Activated naive CD8-positive, alpha-beta T cell treated with anti-CD3 and anti-CD28 coated beads, Interleukin-2, amount 10 ng/mL, durations not matched to agents 7 days and 5 days (primary cell): ENCODE measurements at places on chromosomes 12 and 14. TPM values are rescaled to one million over a fixed set of nuclear protein-coding genes. Genes with fewer than 3 reads are reported as not detected.
A peak's percentile ranks its signal among the peaks of the same experiment; 100 is the strongest.

DNA sequence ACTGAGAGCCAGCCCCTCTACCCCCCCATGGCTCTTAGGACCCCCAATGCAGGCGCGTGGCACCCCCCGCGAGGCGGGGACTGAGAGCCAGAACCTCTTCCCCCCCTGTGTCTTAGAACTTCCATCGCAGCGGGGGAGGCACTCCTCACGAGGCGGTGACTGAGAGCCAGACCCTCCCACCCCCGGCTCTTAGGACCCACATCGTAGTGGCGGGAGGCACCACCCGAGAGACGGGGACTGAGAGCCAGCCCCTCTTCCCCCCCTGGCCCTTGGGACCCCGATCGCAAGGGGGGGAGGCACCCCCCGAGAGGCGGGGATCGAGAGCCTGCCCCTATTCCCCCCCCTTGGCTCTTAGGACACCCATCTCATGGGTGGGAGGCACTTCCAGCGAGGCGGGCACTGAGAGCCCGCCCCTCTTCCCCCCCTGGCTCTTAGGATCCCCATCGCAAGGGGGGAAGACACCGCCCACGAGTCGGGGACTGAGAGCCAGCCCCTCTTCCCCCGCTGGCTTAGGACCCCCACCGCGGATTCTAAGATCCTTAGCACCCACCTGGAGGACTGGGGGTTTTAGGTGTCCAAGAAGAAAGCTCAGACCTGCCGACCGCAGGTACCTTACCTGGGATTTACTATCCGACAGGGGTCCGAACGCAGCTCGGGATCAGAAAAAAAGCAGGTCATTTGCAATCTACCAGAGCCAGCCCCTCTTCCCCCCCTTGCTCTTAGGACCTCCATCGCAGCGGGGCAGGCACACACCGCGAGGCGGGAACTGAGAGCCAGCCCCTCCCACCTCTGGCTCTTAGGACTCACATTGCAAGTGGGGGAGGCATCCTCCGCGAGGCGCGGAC, 44.9 kb downstream of the DDX11 start:
- DNase-seq: no peak
- H3K4me3 ChIP-seq: peak overlapping the region; percentile 48
- H3K4me1 ChIP-seq: peaks cover 3% of the 10 kb centered on the region
- H3K36me3 ChIP-seq: no peaks in the 10 kb centered on the region
- peaks cover 24% of the 10 kb centered on the region for H3K27me3 ChIP-seq

The OAS2 gene
- total RNA-seq: 244 TPM

The SYNDIG1L gene
- not detected for total RNA-seq

GRCh38 chr14:93799989-93800921, 12.0 kb upstream of the PRIMA1 start:
- no peaks in the 10 kb centered on the region for H3K36me3 ChIP-seq
- H3K27ac ChIP-seq: no peak overlapping the region
- H3K27me3 ChIP-seq: peaks cover 4% of the 10 kb centered on the region

DNA sequence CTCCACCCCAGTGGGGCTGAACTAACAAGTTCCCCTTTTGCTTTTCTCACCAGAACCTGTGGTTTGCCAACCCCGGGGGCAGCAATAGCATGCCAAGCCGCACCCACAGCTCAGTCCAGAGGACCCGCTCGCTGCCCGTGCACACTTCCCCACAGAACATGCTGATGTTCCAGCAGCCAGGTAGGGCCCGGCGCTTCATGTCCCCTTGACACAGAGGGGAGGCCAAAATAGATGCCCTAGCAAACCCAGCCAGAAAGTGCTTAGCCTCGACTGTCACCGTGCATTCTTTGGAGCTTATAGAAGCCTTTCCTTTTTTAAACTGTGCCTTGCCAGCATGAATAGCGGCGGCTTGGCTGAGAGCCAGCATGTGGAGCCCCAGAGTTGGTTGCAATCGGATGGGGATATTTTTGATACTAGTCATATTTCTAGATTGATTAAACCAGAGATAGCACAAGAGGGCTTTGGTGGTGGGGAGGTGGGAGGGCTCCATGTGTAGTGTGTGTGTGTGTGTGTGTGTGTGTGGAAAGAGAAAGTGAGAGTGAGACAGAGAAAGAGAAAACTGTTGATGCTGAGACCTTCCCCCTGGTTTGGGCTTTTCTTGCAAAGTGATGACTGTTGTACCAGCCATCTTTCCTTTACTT, 126.1 kb downstream of the GCH1 start:
- peaks cover 55% of the 10 kb centered on the region for H3K4me1 ChIP-seq
- H3K27me3 ChIP-seq: no peaks in the 10 kb centered on the region
- H3K4me3 ChIP-seq: peak overlapping the region; percentile 74
- peak overlapping the region; percentile 89 for H3K27ac ChIP-seq
- DNase-seq: peak; percentile 59
- H3K36me3 ChIP-seq: peaks cover 7% of the 10 kb centered on the region

The CEP128 gene
- total RNA-seq: 32.9 TPM

The TEAD4 gene
- total RNA-seq: not detected

The ACVRL1 gene
- not detected for total RNA-seq

DNA sequence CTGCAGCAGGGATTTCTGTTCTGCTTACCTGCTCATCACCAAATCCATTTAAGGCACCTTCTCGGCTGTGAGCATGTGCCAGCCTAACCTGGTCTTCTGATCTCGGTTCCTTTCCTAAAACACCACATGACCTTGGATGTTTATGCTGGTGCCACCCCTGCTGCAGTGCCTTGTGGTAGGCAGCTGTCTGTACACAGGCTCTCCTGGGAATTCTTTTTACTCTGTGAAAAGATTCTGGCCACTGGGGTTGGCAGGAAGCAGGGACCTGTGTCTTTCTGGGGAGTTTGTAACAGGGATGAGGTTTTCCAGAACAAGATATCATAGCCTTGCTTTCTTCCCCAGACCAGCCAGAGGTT, 10.4 kb upstream of the PLEKHG3 start:
- no peak for DNase-seq
- peaks cover 66% of the 10 kb centered on the region for H3K27me3 ChIP-seq
- peaks cover 7% of the 10 kb centered on the region for H3K4me1 ChIP-seq
- H3K4me3 ChIP-seq: no peak overlapping the region
- no peak overlapping the region for H3K27ac ChIP-seq

GRCh38 chr12:57984629-57985151, 43.3 kb downstream of the ATP23 start:
- H3K27ac ChIP-seq: no peak overlapping the region
- H3K27me3 ChIP-seq: peaks cover 12% of the 10 kb centered on the region
- no peaks in the 10 kb centered on the region for H3K4me1 ChIP-seq
- no peak overlapping the region for H3K4me3 ChIP-seq
- DNase-seq: no peak

DNA sequence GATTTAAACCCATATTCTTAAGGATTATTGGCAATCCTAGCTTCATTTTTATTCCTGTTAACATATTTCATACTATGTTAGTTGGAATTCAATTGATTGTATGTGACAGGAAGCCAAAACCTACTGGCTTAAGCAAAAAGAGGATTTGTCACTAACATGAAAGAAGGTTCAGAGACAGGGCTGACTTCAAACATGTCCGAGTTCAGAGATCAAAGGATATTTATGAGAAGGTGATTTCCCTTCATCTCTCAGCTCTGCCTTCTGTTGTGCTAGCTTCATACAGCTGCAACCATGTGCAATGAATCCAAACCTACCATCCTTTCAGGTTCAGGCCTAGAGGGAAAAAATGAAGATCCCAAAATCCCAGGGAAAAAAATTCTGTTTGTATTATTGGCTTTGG, 349.7 kb downstream of the ATP23 start:
- H3K36me3 ChIP-seq: no peaks in the 10 kb centered on the region
- H3K4me1 ChIP-seq: peaks cover 1% of the 10 kb centered on the region
- no peak for DNase-seq
- no peak overlapping the region for H3K27ac ChIP-seq

The KERA gene
- not detected for total RNA-seq

The SRRM4 gene
- total RNA-seq: not detected

GRCh38 chr12:48216785-48217184, 13.7 kb upstream of the OR10AD1 start:
- no peaks in the 10 kb centered on the region for H3K36me3 ChIP-seq
- peaks cover 5% of the 10 kb centered on the region for H3K4me1 ChIP-seq
- H3K27me3 ChIP-seq: peaks cover 18% of the 10 kb centered on the region
- DNase-seq: no peak
- no peak overlapping the region for H3K4me3 ChIP-seq

DNA sequence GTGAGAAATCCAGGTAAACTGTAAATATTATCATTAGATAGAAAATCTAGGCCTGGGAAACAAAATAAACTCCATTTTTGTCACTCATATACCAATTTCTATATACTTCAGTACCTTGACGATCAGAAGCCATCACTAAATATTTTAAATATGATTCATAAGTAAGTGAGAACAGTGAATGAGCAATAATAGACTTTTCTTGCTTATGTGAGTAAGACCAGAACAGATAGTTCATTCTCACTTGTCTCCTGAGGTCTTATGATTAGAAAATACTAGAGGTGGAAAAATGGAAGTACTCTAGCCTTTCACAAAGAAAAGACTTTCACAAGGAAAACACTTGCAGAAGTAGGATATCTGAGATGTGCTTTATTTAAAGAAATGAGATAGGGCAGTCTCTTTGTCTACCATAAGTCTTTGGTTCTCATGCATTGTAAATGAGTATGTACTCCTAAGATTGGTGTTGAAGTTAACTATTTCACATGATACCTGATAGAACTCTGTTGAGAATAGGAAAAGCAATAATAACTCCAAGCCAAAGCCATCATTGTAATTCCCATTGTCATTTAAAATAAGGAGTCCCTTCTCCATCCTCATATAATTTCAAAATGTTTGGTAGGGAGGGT, 10.1 kb upstream of the SMCO3 start:
- peaks cover 4% of the 10 kb centered on the region for H3K27me3 ChIP-seq
- no peaks in the 10 kb centered on the region for H3K4me1 ChIP-seq
- H3K36me3 ChIP-seq: no peaks in the 10 kb centered on the region

The LRRC10 gene
- total RNA-seq: not detected

DNA sequence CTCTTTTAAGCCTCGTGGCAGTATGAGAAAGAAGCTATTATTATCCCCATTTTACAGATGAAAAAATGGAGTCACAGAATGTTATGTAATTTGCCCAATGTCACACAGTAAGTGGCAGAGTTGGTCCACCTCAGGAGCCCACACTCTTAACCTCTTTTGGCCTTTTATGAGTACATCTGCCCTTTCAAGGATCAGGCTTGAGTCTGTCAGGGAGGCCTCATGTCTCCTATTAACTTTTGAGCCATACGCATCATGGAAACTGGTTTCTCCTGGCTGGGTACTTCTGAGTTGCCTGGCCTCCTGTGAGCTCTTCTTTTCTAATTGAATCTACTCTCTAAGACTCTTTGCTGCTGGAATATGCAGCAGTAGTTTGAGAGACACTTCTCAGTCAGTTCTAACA, 101.7 kb downstream of the BICD1 start:
- H3K27ac ChIP-seq: no peak overlapping the region
- H3K4me3 ChIP-seq: no peak overlapping the region
- no peak for DNase-seq
- H3K27me3 ChIP-seq: no peaks in the 10 kb centered on the region
- peaks cover 2% of the 10 kb centered on the region for H3K36me3 ChIP-seq
- no peaks in the 10 kb centered on the region for H3K4me1 ChIP-seq

The ACOT4 gene
- total RNA-seq: 1.9 TPM

DNA sequence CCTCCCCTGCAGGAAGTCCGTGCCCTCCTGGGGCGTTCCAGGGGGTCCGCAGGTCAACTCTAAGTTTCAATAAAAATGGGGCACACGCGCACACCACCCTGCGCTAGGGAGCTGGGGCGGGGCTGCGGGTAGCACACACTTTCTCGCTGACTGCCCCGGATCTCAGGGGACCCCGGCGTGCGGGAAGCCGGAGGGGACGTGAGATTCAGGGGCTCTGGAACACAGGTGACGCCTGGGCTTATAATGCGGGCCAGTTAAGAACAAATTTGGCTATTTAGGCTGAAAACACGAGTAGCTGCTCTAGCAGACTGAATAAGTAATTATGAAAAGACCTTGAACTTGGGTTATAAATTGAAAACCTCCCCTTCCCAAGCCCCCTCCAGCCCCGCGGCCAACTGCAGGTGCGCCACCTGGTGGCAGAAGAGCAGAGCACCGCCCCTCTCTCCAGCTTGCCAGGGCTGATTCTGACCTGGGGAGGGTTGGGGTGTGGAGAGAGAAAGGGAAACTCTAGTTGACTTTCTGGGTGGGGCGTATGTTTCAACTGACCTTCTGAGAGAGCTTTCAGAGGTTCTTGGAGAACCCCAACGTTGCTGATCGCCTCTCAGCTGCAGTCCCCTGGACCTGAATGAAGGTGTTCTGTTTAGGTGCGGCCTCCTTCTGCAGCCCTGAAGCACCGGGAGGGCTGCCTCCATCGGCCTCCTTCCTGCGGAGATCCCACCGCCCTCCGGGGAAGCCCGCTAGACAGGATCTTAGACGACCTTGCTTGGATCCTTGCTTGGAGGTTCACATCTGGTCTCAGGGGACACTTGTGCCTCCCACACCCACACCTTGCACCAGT, 118.4 kb upstream of the EVL start:
- H3K27ac ChIP-seq: no peak overlapping the region
- H3K4me1 ChIP-seq: peaks cover 5% of the 10 kb centered on the region
- H3K36me3 ChIP-seq: no peaks in the 10 kb centered on the region
- DNase-seq: peak; percentile 68

The NAV3 gene
- not detected for total RNA-seq

The METAP2 gene
- total RNA-seq: 64.3 TPM

GRCh38 chr14:59503256-59503655, 18.9 kb downstream of the JKAMP start:
- H3K27me3 ChIP-seq: no peaks in the 10 kb centered on the region
- no peak overlapping the region for H3K4me3 ChIP-seq
- DNase-seq: no peak
- H3K36me3 ChIP-seq: peaks cover 12% of the 10 kb centered on the region
